ENCODE measurements at places on chromosomes 13 and 19.
A peak's percentile ranks its signal among the peaks of the same experiment; 100 is the strongest.

DNA sequence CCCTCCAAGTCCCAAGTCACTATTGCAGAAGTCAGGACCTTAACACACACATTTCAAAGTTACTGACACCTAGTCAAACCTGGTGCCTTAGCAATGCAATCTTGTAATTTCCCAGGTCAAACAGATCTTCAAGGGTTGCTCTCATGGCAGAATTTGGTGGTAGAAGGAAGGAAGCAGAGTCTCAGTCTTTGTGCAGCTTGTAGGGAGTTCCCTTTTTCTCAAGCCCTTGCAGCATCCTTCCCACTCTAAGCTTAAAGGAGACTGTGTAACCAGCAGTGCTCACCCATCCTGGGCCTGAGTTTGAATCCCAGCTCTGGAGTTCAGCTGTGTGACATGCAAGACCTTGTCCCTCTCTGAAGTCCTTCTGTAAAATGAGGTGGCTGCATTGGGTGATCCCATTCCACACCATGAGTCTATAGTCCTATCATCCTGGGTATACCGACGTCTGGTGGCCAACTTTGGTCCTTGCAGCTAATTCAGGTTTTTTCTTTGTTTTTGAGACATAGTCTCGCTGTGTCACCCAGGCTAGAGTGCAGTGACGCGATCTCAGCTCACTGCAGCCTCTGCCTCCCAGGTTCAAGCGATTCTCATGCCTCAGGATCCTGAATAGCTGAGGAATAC lies 9.8 kb downstream of the SIGLEC10 start:
- peak; percentile 54 for DNase-seq

GRCh38 chr13:91329733-91330132 lies 17.8 kb upstream of the MIR17HG start:
- no peak for DNase-seq

- DNase-seq = no peak
These were observed 1.6 kb downstream of the URI1 start for GRCh38 chr19:29943615-29944014.

GRCh38 chr13:103614761-103615160 lies 548.5 kb upstream of the SLC10A2 start:
- DNase-seq = no peak

GRCh38 chr19:45271735-45272108 lies 20.7 kb downstream of the MARK4 start:
- DNase-seq = no peak

- DNase-seq = no peak
These were observed 10.7 kb downstream of the AP2S1 start for GRCh38 chr19:46839752-46840497.

- no peak for DNase-seq
These were observed 1378.7 kb upstream of the PRR20A start for GRCh38 chr13:55761986-55762385.

DNA sequence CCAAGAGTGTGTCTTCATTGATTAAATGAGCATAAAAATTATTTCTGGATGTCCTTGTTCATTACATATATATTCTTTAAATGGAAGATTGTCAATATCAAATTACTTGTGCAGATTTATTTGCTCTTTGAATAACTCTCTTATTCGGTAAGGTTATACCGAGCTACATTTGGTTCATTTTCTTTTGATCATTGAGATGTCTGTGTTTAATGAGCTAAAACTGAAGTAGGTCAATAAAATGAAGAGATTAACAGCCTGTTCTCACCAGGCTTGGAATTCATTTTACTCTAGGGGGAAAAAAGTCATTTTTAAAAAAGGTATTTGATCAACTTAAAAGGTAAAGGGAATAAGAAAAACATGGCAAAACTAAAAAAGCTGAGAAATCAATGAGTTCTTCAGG lies 10.6 kb downstream of the GPC5 start:
- no peak for DNase-seq

- no peak for DNase-seq
These were observed 4.8 kb upstream of the SOX1 start for GRCh38 chr13:112062072-112062567.

GRCh38 chr19:19217099-19217498 lies 5.3 kb downstream of the NCAN start:
- peak; percentile 57 for DNase-seq

- peak; percentile 41 for DNase-seq
These were observed 14.3 kb downstream of the HNRNPM start for GRCh38 chr19:8459095-8459494.

DNA sequence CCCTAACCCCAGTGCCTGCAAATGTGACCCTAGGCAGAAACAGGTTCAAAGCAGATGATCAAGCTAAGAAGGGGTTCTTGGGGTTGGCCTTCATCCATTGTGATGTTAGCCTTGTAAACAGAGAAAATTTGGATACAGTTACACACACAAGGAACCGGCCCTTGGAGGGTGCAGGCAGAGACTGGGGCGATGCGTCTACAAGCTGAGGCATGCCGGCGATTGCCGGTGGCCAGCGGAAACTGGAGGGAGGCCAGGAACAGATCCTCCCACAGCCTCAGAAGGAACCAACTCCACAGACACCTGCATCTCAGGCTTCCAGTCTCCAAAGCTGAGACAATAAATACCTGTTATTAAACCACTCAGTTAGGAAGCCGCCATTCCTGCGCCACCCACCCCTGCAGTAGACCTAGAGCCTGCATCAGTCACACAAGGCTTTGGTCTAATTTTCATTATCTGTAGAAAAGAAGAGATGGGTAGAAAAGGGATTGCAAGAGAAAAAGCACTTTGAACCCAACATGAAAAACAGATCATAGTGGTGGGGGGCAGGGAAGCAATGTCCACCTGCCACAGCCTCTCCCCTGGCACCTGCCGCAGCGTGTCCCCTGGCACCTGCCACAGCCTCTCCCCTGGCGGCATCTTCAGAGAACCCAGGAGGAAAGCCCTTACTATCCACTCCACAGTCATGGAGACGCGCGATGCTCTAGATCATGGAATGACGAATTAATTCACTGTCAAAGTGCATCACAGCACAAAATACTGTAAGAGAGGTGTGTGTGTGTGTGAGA lies 119.7 kb upstream of the SOX1 start:
- DNase-seq = no peak

- DNase-seq = peak; percentile 79
These were observed 60.9 kb upstream of the MED4 start for GRCh38 chr13:48155848-48156247.

DNA sequence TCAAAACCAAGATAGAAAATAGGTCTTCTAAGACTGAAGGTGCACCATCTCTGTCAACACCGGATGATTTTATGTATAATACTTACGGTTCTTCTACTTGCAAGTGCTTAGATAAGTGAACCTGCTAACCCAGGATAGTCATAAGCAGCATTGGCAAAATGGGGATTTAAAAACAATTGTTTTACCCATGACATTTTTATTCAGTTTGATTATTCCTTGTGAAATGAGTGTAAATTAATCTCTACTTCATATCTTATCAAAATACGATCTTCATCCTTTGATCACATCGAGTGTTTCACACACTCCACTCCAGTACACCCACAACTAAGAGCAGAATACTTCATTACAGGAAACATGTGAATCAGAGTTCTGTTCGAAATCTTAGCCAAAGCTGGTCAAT lies 23.0 kb upstream of the MTRF1 start:
- DNase-seq = no peak

DNA sequence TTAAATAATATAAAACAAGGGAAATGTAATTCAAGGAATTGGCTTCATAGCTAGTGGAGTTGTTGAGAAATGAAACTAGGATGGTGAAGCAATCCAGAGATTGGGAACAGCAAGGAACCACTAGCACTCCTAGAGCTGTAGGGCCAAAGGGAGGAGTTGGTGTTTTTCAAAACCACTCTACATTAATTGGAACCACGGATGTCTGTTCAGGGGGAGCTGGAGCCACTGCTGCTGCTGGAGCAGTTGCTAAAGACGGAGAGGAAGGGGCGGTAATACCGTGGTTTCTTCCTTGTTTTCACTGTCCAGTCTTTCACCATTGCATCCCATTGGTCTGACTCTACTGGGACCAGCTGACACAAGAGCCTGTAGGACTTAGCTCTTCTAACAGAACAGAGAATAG lies 8.5 kb downstream of the DNAJC15 start:
- DNase-seq = no peak

- no peak for DNase-seq
These were observed 10.4 kb upstream of the BCL3 start for GRCh38 chr19:44738136-44738535.

DNA sequence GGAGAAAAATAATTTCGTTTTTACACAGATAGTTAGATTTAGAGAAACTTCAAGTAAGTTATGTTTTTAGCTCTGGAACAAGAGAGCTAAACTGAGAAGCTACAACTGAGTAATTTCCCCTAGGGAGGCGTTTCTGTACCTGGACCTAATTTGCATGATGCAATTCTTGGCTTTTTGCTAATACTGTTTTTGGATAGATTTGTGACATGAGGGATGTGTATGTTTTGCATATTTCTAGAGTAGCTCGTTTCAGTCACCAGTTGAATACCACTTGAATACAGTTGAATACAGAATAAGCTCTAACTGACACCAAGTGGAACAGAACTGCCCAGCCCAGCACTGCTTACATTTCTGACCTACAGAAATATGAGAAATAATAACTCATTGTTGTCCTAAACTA lies 1227.9 kb upstream of the SPRY2 start:
- no peak for DNase-seq

- no peak for DNase-seq
These were observed 104.9 kb upstream of the ABCC4 start for GRCh38 chr13:95406176-95406575.

DNA sequence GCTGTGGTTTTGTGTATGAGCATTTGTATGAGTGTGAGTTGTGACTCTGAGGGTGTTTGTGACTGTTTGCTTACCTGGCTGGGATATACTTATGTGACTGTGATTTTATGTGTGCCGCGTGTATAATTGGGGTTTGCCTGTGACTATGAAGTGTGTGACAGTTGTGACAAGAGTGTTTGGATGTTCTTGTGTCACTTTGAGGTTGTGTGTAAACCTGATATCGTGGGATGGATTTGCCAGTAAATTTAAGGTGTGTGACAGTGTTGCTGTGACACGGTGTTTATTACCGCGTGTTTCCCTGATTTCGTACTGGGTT lies 442 bp downstream of the ZNF420 start:
- DNase-seq = no peak

GRCh38 chr13:106883976-106884375 lies 316.0 kb upstream of the ARGLU1 start:
- no peak for DNase-seq

- DNase-seq = no peak
These were observed 938 bp downstream of the CYTH2 start for GRCh38 chr19:48469934-48470680.

GRCh38 chr13:23460921-23461320 lies 27.4 kb upstream of the SACS start:
- no peak for DNase-seq

DNA sequence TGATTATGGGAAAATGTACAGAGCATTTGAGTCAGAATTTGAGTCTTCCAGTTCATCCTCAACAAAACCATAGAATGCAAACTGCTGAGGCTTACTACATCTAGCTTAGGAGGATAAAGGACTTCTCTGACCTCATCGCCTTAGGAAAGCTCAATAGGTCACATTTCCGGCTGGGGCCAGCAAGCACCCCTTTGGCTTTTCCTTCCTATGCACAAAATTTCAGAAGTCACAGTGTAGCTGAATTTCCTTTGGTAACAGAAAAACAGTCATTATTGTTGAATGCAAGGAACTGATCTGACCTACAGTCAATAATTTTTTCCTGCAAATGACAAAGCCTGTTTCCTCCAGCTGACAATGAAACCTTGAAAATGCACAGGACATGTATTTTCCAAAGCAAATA lies 32.8 kb upstream of the LRCH1 start:
- DNase-seq = no peak

- DNase-seq = no peak
These were observed 27.5 kb downstream of the HSPH1 start for GRCh38 chr13:31134039-31134711.

DNA sequence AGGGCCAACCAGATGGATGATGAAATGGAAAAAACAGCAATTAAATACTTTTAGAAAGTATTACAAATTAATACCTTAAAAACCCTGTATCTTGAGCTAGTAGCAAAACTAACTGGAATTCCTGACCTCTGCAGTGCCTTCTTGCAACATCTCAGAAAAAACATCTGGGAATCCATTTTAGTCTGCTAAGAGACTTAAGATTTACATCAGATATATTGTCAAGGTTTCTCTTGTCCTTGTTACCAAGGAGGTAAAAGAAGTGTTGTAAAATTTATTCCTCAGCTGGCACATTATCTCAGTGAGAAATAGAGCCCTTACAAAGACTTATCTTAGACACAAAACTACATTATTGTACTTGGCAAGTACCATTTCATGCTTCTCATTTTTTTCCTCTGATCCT lies 18.5 kb downstream of the KCNRG start:
- peak; percentile 81 for DNase-seq

- no peak for DNase-seq
These were observed 13.7 kb downstream of the LILRA1 start for GRCh38 chr19:54606891-54607784.

- DNase-seq = no peak
These were observed 280.3 kb upstream of the KLF12 start for GRCh38 chr13:74414458-74414857.

DNA sequence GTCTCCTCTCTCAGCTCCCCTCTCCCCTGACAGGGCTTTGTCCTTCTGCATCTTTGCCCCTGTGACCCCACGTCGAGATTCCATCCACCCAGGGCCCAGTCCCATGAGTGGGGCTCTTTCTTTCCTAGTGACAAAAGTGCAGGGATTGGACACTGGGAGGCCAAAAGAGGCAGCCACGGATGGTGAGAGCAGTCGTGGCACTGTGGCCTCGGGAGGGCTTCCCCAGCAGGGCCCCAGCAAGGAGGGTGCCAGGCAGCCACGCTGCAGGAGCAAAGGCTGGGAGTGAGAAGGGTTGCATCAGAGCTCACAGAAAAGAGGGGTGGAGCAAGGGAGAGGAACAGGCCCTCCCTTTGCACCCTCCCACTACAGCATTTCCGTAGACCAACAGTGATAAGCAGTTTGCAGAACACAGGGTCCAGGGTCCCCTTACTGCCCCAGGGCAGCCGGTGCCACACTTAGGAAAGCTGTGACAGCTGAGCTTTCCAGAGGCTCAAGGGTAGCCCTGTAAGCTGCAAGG lies 4.9 kb downstream of the ZSCAN1 start:
- no peak for DNase-seq

- DNase-seq = no peak
These were observed 7.0 kb downstream of the PGLYRP1 start for GRCh38 chr19:46015687-46016425.

- DNase-seq = no peak
These were observed 19.6 kb downstream of the LNX2 start for GRCh38 chr13:27600711-27601110.

- no peak for DNase-seq
These were observed 6.0 kb upstream of the GJB2 start for GRCh38 chr13:20198781-20199180.

DNA sequence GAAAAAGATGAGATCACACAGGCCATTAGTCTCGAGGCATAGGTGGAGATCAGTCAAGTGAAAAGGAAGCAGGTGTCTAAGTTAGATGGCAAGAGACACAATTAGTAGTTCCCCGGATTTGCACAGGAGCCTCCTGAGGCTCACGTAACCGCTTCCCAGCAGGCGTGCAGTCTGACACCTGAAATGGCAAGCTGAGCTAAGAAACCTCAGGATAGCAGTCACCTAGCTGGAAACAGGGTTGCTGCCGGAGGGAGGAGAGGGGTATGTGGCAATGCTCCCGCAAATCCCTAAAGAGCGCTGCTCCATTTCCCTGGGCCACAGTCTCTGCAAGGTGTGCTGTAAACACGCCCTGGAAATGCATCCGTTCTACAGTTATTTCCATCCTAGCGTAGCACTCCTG lies 1151.0 kb downstream of the DIAPH3 start:
- DNase-seq = no peak

- DNase-seq = no peak
These were observed 3.0 kb downstream of the ZNF557 start for GRCh38 chr19:7072541-7072940.
